Activated T-cell treated with anti-CD3 and anti-CD28 coated beads, Interleukin-2, amount 50 U/mL, for 24 hours (primary cell): ENCODE measurements at places on chromosomes 2 and 18.

- no peak for DNase-seq
Measured at GRCh38 chr18:78741381-78742217, 238.0 kb upstream of the SALL3 start.

GRCh38 chr2:207482630-207483029 is 47.1 kb upstream of the CREB1 start:
- DNase-seq, result no peak

GRCh38 chr18:51248685-51249084 is 51.2 kb upstream of the MEX3C start:
- DNase-seq, result no peak

- DNase-seq, result no peak
Measured at GRCh38 chr18:8984131-8984721, 118.3 kb upstream of the NDUFV2 start.

GRCh38 chr2:109386004-109386695 is 227.6 kb downstream of the SEPTIN10 start:
- DNase-seq, result no peak

- DNase-seq, result no peak
Measured at GRCh38 chr2:187214306-187214705, 233.7 kb downstream of the CALCRL start.

GRCh38 chr18:8264861-8265411 is 344.3 kb upstream of the RAB12 start:
- DNase-seq, result no peak

GRCh38 chr2:36663851-36664695 is 32.4 kb upstream of the VIT start:
- no peak for DNase-seq

DNA sequence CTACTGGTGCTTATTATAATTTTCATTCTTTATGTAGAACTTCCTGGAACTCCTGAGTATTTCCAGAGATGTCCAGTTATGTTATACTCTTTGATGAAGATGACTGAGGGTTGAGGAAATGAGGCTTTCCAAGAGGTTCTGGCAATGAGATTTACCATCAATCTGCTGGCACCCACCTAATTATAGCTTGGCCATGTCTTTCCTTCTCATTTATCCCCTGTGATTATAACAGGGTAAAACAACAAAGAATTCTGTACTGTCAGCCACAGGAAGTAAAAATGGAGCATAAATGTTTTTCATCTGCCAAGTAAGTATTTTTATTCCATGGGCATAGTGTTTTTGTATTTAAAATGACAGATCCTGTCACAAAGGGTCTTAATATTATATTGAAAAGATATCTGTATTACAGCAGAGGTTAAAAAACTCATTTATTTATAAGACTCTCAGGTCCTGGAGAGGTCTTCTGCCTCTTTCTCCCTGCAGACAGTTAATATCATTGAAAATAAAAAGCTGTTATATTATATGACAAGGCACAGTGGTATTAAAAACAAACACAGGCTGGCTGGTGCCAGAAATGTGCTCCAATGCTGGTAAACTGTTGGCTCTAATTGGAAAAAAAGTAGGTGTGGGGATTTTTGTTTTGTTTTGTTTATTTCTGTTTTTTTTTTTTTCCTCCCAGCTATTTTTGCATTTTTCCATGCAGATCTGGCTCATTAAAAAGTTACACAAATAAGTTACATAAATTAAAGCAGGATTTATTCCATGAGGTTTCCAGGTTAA is 1764.1 kb upstream of the CELF4 start:
- no peak for DNase-seq
